Activated CD4-positive, alpha-beta T cell treated with anti-CD3 and anti-CD28 coated beads for 1 hour (primary cell): ENCODE measurements at places on chromosomes 3 and 15.
A peak's percentile ranks its signal among the peaks of the same experiment; 100 is the strongest.

- no peak for DNase-seq
These were observed 15.9 kb upstream of the LTF start for GRCh38 chr3:46480491-46481195.

- DNase-seq = no peak
These were observed 114.1 kb downstream of the ZNF609 start for GRCh38 chr15:64574301-64575017.

DNA sequence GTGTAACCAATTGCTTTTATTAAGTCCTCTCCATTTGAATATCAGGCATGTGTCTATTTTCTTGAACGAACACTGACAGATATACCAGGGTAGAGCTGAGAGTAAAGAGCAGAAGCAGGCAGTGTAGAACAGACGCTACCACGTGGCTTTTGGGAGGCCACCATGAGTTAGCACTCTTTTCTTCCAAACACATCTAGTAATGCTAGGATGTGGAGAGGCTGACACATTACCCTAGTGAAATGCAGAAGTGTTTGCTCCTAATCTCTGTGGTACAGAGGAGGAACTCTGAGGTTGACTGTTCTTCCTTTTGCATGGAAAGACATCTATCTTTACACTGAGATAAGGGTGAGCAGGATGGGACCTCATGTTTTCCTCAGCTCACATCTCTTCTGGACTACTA, 216.3 kb downstream of the SATB1 start:
- DNase-seq = no peak

GRCh38 chr15:79994615-79995014, 23.6 kb upstream of the BCL2A1 start:
- no peak for DNase-seq

GRCh38 chr15:25884370-25884769, 21.2 kb upstream of the ATP10A start:
- DNase-seq = no peak

DNA sequence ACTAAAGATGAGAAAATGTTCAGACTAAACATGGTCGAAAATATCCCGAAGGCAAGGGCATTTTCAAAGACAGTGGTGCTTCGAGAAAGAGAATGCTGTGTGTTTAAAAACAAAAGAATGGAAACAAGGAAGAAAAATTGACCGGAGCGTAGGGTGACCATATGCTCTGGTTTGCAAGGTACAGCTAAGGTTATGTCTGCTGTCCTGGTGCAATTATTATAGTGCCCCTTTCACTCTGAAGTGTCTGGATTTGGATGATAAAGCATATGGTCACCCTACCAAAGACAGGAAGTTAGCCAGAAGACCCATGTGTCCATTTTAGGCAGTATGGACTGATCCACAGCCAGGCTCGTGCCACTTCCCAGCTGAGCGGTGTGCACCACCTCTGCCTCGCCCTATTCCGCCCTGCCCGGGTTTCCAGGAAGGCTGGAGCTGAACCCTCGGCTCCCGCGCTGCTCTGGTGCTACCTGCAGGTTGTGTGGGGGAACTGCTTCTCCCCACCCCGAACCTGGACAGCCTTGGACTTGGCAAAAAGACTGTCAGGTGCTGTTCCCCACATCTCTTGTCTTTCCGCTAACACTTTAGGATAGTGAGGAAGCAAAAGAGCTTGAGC, 25.2 kb downstream of the GOLGA6D start:
- no peak for DNase-seq

- no peak for DNase-seq
These were observed 68.2 kb upstream of the SMAD3 start for GRCh38 chr15:66997212-66997611.

GRCh38 chr3:10219737-10220136, 28.5 kb upstream of the TATDN2 start:
- DNase-seq = no peak

DNA sequence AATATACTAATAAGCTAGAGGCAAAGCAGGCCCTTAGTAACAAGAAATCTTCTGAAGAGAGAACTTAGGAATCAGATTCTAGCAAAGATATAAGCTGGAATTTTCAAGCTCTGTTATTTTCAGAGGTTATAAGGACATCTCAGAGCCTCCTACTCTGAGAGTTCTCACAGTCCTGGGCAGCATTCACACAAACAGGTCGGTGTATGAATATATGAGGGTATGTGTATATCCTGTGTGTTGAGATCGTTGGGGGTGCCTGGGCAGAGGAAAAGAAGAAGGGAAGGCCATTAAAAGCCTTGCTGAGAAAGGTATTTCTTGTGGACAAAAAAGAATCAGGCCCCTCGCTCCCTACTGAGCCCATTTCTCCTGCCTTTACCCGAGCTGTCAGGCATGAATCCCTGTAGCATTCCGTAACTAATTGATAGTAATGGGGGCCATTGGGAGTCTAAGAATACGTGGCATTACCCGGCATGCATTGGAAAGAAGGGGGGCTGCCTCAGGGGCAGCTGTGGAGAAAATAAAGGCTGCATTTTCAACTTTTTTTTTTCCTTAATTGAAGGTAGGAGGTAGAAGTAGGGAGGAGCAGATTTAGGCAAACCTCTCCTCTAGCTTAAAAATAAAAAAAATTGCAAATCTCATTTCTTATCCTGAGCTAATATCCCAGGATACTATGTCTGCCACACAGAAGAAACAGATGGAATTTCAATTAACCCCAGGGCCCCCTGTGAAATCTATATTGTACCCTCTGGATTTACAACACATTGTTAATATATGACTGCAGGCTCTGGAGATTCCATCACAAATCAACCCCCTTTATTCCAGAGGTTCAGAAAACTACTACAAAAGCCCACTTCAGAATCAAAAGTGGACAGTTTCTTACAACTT, 103.8 kb downstream of the GTPBP8 start:
- DNase-seq = no peak

- no peak for DNase-seq
These were observed 319.8 kb upstream of the UMPS start for GRCh38 chr3:124410471-124410870.

DNA sequence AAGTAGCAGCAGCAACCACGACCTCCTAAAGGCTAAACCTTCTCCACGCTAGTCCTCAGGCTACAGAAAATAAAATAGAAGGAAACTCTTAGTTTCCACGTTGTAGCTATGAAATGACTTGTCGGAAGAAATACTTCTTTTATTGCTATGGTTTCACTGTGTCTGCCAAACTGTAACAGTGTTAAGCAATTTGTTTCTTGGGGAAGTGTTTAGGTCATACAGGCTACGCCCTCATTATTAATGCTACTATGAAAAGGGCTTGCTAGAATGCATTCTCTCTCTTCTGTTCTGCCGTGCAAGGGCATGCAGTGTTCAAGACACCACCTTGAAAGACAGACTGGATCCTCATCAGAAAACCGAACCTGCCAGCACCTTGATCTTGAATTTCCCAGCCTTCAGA, 462.7 kb downstream of the PLOD2 start:
- DNase-seq = no peak

- no peak for DNase-seq
These were observed 14.5 kb downstream of the ALPK3 start for GRCh38 chr15:84831613-84832012.

DNA sequence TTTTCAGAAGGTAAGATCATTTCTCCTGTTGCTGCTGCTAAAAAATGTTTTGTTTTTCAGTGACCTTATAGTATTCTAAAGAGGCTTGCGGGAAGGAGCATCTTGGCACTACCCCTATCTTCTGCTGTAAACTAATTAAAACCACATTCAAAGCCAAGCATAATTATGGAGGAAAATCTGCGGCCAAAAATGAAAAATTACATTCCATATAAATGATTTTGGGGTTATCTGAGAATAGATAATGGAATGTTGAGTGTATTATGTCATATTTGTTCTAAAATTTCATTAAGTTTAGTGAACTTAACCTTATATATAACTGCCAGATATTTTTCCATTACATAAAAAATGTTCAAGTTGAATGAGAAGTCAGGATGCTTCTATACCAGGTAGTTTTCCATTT, 170.4 kb upstream of the TMC3 start:
- DNase-seq = no peak

- DNase-seq = no peak
These were observed 75.8 kb upstream of the FAM98B start for GRCh38 chr15:38378161-38378560.

DNA sequence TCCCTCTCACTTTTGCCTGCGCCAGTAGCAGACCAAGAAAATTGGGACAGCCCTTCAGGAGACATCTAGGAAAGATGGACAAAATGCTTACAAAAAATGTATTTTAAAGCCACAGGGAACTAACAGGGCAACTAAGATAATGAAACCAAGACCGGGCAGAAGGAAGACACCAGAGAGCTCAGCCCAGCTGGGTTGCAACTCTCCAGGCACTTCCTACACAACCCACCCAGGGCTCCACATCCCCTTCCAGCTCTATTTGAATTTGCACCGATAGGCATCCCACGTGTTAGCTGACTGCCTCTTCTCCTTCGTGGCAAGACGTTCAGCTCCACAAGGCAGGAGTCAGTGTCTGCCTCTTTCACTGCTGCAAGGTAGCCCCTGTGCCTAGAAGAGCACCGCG, 6.6 kb upstream of the ATP10A start:
- DNase-seq = no peak

- no peak for DNase-seq
These were observed 68.7 kb downstream of the CGNL1 start for GRCh38 chr15:57444877-57445513.

DNA sequence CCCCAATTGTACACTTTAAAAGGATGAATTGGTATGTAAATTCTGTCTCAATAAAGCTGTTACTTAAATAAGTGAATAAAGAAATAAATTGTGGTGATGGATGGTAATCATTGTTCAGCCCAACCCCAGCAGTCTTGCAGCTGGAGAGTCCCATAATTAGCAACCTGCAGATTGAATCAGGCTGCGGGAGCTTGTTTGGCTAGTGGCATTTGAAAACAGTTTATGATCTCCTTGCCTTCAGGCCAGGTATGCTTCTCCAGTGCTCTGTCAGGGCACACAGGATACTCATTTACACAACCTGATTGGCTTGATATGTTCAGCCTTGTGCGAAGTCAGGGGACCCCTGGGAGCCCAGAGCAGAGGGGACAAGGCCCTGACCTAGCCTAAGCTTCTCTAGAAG, 16.5 kb upstream of the TSEN2 start:
- DNase-seq = no peak

- DNase-seq = no peak
These were observed 62.3 kb upstream of the PLSCR4 start for GRCh38 chr3:146313031-146313745.

DNA sequence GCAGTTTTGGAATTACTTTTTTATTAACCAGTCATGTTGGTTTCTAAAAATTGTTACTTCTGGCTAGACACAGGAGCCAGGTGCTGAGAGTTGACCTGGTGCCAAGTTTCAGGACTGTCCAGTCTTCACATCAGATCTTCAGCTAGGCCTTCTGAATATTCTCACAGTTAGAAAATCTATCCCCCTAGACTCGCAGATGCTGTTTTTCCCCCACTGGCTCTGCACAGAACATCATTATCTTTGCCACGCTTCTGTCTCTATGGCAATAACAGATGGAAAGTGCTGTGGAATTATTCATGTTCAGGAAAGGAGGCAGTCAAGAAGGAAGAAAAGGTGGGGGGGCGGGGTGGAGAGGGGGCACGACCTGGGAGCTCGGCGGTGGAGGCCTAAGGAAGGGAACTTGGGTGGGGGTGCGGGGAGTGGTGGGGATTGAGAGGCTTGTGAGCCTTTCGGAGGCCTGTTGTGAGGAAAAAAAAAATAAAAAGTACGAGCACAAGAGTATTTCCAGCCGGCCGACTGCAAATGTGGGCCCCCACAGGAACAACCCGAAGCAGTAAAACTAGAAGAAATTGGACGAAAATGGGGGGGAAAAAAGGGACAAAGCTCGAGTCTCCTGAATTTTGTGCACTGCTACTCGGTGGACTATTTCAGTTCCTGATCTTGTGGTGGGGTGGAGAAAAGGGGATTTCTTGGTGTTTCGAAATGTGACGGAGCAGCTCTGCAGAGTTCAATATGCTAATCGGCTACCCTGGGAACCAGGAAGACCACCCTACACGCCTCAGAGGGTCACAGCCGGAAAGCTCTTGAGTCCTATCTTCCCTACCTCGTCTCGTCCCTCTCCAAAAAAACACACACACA, 1.5 kb upstream of the SKIL start:
- no peak for DNase-seq

- DNase-seq = no peak
These were observed 38.6 kb downstream of the PRICKLE2 start for GRCh38 chr3:64186667-64187064.

DNA sequence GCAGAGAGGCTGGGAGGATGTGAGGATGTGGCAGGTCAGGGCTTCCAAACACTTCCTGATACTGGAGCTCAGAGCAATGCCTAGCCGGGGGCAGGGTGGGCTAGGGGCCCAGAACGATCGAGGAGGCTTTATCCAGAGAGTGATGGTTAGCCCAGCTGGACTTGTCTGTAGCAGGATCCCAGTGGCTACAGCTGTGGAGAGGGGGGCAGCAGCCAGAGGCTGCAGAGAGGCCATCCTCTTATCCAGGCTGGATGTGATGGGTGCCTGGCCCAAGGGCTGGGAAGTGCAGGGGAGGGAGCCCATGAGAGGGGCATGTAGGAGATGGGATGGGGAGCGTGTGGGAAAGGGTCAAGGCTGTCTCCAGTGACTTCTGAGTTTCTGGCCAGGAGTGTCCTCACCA, 4.6 kb downstream of the PARP3 start:
- no peak for DNase-seq

- no peak for DNase-seq
These were observed 96.8 kb upstream of the RGMA start for GRCh38 chr15:93185796-93186195.

GRCh38 chr15:64425221-64425620, 35.2 kb upstream of the ZNF609 start:
- no peak for DNase-seq

DNA sequence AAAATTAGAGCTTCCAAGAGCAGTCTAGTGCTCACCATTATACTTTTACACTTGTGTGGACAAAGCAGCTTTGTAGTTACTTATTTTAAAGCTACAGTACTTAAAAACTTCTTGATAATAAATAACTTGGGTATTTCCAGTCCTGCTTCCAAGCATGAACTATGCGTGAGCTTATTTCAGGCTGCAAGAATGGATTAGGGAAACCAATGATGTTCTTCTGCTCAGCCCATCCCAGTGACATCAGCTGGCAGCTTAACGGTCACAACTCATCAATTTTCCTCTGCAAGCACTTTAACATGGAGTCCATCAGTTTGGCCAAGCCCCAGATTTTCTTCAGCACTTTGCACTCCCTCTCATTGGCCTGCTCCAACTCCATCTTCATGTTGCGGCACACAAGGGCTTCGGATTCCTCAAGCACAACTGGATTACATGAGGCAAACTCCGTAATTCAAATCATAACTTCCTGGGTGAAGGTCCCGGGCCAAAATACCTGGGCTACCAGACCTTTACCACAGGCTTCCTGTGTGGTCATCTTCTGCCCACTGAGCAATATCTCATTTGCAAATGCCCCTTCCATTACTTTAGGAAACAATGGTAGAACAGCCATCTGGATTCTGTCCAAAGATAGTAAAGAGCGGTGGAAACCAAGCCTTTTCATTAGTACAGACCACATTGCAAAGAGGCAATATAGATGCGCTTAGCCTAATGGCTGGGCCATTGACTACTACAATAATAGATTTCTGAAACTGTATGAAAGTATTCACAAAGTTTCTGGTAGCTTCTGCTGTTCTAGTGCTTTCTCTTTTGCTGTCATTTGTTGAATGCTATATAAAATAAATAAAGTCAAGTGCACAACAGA, 87.5 kb upstream of the DAZL start:
- DNase-seq = no peak

- peak; percentile 22 for DNase-seq
These were observed 423 bp downstream of the TKT start for GRCh38 chr3:53255423-53255774.

- DNase-seq = no peak
These were observed 118.4 kb upstream of the ROBO1 start for GRCh38 chr3:79886204-79886603.

- DNase-seq = no peak
These were observed 563.8 kb downstream of the TBL1XR1 start for GRCh38 chr3:176633511-176633910.
